ENCODE measurements at places on chromosomes 5 and 9. TPM values are rescaled to one million over a fixed set of nuclear protein-coding genes. Genes with fewer than 3 reads are reported as not detected.

The RFESD gene
- 5.7 TPM for total RNA-seq

The CSNK1A1 gene
- total RNA-seq = 143 TPM

The ORM1 gene
- total RNA-seq = 4.4 TPM

The POLE3 gene
- total RNA-seq = 58.3 TPM

The PTGES2 gene
- 99.5 TPM for total RNA-seq

The INSL6 gene
- not detected for total RNA-seq

The CBY3 gene
- not detected for total RNA-seq

The SPINK4 gene
- total RNA-seq = not detected

The PCDHB2 gene
- total RNA-seq = 0.13 TPM

DNA sequence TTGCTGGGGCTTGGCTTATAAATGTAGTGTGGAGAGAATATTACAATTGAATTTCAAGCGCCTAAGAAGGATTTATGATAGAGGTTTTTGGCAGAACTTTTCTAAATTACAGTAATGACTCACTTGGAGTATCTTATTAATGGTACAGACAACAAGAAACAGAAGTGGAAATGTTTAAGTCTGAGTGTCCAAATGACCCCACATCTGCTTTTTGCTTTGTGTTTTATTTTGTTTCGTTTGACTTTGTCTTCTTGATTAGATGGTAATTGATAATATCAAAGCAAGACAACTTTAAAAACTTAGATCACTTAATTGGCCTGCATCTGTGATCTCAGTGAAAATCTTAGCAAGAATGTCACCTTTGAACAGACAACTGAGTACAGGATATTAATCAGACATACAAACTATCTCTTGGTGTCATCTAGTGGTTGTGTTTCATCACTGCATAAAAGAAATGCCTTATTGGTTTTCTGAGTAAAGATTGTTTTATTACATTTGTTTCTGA lies 577.4 kb downstream of the ISL1 start:
- no peak overlapping the region for H3K4me3 ChIP-seq
- no peaks in the 10 kb centered on the region for H3K27me3 ChIP-seq
- DNase-seq = no peak
- no peaks in the 10 kb centered on the region for H3K4me1 ChIP-seq

GRCh38 chr5:82335806-82336205 lies 57.7 kb upstream of the RPS23 start:
- H3K36me3 ChIP-seq = no peaks in the 10 kb centered on the region
- H3K27me3 ChIP-seq = no peaks in the 10 kb centered on the region
- H3K4me3 ChIP-seq = no peak overlapping the region
- no peaks in the 10 kb centered on the region for H3K4me1 ChIP-seq
- DNase-seq = no peak

GRCh38 chr9:127122176-127123063 lies at the start of gene ANGPTL2:
TSS of gene ANGPTL2 (minus strand) at chr9:127122635. CDS start at chr9:127108731, 13,904 bp downstream.
- no peak within 1 kb of the TSS for H3K4me3 ChIP-seq
- no peaks in the 10 kb centered on the region for H3K27me3 ChIP-seq
- no peak for DNase-seq
- no peaks in the 10 kb centered on the region for H3K36me3 ChIP-seq
- H3K4me1 ChIP-seq = peaks cover 16% of the 10 kb centered on the region

- no peaks in the 10 kb centered on the region for H3K4me1 ChIP-seq
- no peak overlapping the region for H3K27ac ChIP-seq
- DNase-seq = no peak
- no peak overlapping the region for H3K4me3 ChIP-seq
These were observed 57.4 kb upstream of the ZNF354A start for GRCh38 chr5:178787889-178788288.

GRCh38 chr9:3006851-3007250 lies 163.0 kb upstream of the PUM3 start:
- H3K27ac ChIP-seq = no peak overlapping the region
- H3K36me3 ChIP-seq = no peaks in the 10 kb centered on the region
- H3K4me3 ChIP-seq = no peak overlapping the region
- H3K4me1 ChIP-seq = no peaks in the 10 kb centered on the region
- no peaks in the 10 kb centered on the region for H3K27me3 ChIP-seq

GRCh38 chr9:91790917-91791316 lies 159.1 kb downstream of the ROR2 start:
- no peak for DNase-seq
- H3K27me3 ChIP-seq = no peaks in the 10 kb centered on the region
- H3K27ac ChIP-seq = no peak overlapping the region
- H3K4me1 ChIP-seq = no peaks in the 10 kb centered on the region
- H3K36me3 ChIP-seq = no peaks in the 10 kb centered on the region
- no peak overlapping the region for H3K4me3 ChIP-seq

DNA sequence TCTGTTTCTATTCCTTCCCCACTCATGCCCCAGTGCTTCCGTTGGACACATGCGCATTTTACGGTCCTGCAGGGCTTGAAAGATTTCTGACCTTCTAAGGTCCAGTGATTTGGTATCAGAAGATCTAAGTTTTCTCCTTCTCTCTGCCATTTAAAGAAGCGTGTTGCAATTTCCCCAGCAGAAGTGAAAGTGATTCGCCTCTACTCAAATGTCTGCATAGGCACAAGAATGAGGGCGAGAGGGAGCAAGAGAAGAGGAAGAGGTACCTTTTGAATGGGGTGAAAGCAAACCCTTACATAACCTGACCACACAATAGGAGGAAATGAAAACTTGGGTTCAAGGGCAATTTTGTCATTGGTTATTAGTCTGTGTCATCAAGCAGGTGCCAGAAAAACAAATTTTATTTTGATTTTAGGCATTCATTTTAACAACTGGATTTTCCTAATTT lies 31.7 kb upstream of the NR3C1 start:
- no peaks in the 10 kb centered on the region for H3K27me3 ChIP-seq
- H3K4me3 ChIP-seq = peak overlapping the region; percentile 49
- no peaks in the 10 kb centered on the region for H3K36me3 ChIP-seq
- H3K4me1 ChIP-seq = peaks cover 16% of the 10 kb centered on the region

GRCh38 chr5:31952067-31952466 lies 222.1 kb downstream of the GOLPH3 start:
- no peaks in the 10 kb centered on the region for H3K4me1 ChIP-seq
- H3K4me3 ChIP-seq = no peak overlapping the region
- no peak overlapping the region for H3K27ac ChIP-seq
- no peaks in the 10 kb centered on the region for H3K27me3 ChIP-seq
- DNase-seq = no peak
- no peaks in the 10 kb centered on the region for H3K36me3 ChIP-seq

DNA sequence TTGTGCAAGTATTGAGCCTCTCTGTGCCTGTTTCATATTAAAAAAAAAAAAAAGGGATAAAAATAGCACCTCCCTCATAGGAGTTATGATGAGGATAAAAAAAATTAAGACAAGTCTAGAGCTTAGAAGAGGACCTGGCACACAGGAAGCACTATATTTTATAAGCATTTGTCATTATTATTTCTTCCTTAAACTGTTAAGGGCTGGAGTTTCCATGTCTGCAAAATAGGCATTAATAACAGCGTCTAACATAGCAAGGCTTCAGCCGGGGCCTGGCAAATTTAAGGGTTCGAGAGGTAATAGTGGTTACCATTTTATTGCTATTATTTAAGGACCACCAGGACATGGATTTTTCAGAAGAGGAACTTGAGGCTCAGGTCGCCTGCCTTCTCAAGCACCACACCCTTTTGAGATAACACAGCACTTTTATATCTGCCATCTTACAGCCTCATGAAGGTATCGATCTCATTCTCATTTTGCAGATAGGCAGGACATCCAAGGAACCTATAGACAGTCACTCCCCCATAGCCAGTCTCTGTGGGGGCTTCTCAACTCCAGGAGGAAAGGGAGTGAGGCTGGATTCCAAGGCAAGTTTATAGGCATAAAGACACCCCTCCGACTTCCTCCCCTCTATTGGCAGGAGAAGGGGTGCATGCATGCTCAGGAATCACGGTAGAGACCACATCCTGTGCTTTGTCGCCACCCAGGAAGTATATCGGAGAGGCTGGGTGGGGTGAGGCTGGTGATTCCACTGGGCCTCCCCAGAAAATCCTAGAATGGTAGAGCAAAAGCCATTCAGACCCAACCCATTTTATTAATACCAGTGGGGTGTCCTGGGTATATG lies 2.4 kb downstream of the ANXA6 start:
- no peaks in the 10 kb centered on the region for H3K36me3 ChIP-seq
- peak overlapping the region; percentile 97 for H3K4me3 ChIP-seq

DNA sequence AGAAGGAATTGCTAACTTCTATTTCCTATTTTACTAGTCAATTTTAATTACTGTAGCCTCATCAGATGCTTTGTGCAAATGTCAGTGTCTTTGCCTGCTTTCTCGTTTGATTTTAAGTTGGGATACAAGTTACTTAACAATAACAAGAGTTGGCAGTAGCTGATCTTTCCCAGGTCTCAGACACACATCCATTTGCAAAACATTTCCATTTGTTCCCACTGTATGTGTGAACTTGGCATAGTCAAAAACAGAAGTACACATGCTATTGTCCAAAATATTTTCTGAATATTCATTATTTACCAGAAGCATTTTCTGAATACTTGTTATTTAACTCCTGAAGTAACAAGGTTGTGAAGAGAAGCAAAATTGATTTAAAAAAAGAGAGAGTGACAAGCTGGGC lies 35.0 kb upstream of the NAA35 start:
- DNase-seq = no peak
- no peaks in the 10 kb centered on the region for H3K36me3 ChIP-seq
- H3K27me3 ChIP-seq = no peaks in the 10 kb centered on the region
- H3K4me1 ChIP-seq = no peaks in the 10 kb centered on the region

DNA sequence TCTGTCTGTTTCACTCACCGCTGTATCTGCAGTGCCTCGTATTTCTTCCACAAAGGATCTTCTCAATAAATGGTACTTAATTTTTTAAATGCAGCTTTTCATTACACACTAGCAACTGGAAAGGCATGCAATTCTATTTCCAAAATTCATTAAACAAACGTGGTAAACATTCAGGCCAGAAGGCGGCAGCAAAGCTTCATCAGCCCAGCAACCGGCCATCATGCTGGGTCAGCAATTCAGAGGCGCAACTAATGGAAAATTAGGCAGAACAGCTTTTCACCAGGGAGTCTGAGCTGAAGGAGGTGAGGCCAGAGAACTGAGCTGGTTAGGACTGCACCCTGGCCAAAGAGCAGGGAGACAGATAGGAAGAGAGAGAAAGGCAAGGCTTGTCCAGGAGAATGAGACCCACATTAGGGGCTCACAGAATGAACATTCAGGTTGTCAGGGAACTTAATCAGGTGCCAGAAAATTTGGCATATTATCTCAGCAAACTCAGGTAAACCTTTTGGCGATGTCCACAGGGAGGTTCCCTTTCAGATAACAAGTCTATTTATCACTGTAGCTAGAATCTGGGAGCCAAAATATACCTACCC lies 17.7 kb upstream of the RNF180 start:
- DNase-seq = no peak
- H3K36me3 ChIP-seq = no peaks in the 10 kb centered on the region
- no peak overlapping the region for H3K27ac ChIP-seq
- H3K4me1 ChIP-seq = no peaks in the 10 kb centered on the region
- no peaks in the 10 kb centered on the region for H3K27me3 ChIP-seq
- no peak overlapping the region for H3K4me3 ChIP-seq

DNA sequence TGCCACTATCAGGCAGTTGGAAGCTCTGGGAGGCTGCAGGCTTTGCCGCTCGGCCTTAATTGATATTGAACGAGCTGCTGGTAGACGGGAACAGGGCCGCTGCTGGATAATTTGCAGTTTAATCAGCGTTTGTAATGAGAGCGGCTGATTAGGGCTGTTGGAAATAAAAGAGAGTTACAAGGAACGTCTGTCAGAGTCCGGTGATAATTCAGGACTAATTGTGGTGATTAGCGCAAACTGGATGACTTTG lies 68.2 kb upstream of the TBCA start:
- peaks cover 2% of the 10 kb centered on the region for H3K27me3 ChIP-seq
- no peaks in the 10 kb centered on the region for H3K36me3 ChIP-seq
- DNase-seq = no peak

GRCh38 chr9:112789473-112789872 lies 38.9 kb downstream of the SNX30 start:
- H3K27ac ChIP-seq = no peak overlapping the region
- peaks cover 22% of the 10 kb centered on the region for H3K4me1 ChIP-seq
- H3K4me3 ChIP-seq = no peak overlapping the region
- no peak for DNase-seq

DNA sequence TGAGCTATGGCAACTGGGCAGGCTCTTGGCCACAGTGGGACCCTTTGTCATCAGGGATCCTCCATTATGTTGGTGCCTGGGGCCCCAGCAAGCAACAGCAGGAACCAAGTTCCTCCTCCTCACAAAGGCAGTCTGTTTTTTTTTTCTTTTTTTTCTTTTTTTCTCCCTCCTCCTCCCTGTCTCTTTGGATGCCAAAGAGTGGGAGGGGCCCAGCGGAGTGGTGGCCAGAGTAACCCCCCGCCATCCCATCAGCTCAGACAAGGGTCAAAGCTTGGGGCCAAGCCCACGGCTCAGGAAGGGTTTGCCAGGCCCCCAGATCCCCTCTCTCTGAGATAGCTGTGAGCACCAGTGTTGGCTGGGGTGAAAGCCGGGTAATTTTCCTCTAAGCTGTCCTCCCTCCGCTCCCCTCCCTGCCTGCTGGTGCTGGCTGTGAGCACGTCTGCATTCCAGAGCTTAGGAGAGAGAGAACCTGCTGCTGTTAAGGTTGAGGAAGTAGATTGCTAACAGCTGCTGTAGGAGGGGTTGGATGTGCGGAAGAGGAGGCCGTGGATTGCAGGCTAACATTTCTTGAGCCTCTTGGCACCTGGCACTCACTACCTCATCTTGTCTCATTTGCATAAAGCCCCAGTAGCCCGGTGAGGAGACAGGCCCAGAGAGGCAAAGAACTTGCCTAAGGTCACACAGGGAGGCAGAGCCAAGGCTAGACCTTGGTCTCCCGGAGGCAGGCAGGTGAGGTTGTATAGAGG lies 21.2 kb downstream of the GSN start:
- H3K4me1 ChIP-seq = no peaks in the 10 kb centered on the region
- no peak for DNase-seq

DNA sequence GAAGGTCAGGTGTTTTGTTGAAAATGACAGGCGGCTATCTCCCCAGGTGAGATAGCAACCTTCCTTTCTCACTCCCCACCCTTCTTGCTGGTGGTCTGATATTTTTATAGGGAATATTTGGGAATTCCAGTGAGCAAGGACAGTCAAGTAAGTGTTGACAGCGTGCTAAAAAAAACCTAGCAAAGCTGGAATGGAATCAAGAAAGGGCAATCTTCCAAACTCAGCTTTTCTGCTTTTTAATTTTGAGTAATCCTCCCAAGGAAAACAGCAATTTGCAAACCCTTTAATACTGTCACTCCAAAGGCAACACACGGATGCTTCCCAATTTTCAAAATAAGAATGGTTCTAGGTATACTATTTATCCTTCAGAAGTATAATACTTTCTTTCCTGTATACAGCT lies 143.7 kb upstream of the PCA3 start:
- no peaks in the 10 kb centered on the region for H3K27me3 ChIP-seq
- DNase-seq = no peak
- peaks cover 10% of the 10 kb centered on the region for H3K4me1 ChIP-seq
- H3K36me3 ChIP-seq = no peaks in the 10 kb centered on the region
- no peak overlapping the region for H3K27ac ChIP-seq

- H3K27ac ChIP-seq = no peak overlapping the region
- no peaks in the 10 kb centered on the region for H3K4me1 ChIP-seq
- H3K4me3 ChIP-seq = no peak overlapping the region
- H3K27me3 ChIP-seq = no peaks in the 10 kb centered on the region
- no peaks in the 10 kb centered on the region for H3K36me3 ChIP-seq
These were observed 200.5 kb downstream of the ARHGEF28 start for GRCh38 chr5:73826301-73827105.
